ENCODE measurements at places on chromosomes 7 and 10.

- DNase-seq: no peak
These were observed 24.4 kb downstream of the RNF133 start for GRCh38 chr7:122674502-122674901.

- peak; percentile 57 for DNase-seq
These were observed 8.9 kb downstream of the DHTKD1 start for GRCh38 chr10:12077580-12078180.

DNA sequence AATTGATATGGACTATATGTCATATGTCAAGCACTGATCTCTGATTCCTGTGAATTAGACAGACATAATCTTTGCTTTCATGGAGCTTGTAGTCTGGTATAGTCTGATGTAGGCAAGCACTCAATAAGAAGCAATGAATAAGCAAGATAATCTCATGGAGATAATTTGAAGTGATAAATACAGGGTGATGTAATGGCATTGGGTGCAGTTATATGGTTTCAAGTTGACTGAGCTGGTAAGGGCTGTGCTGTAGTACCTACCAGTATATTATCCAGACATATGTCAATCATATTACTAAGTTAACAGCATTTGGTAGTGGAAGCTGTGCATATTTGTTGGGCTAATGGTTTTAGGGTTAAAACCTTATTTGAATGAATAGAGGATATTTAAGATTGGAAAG lies 117.5 kb upstream of the PRPS1L1 start:
- DNase-seq: no peak

- DNase-seq: no peak
These were observed 143.2 kb upstream of the RET start for GRCh38 chr10:42933448-42934340.

Measured in germinal center (tissue), 1 donor.